Activated T-helper 2 cell treated with anti-CD3 and anti-CD28 coated beads, Interferon-gamma antibody, Interleukin-2, Interleukin-4, amounts not matched to agents 10 μg/mL and 5 μg/mL and 100 μg/mL, durations not matched to agents 14 hours and 24 hours and 36 hours (primary cell): ENCODE measurements at places on chromosomes 1 and 21.

- no peak overlapping the region for H3K4me3 ChIP-seq
- no peaks in the 10 kb centered on the region for H3K27me3 ChIP-seq
- no peaks in the 10 kb centered on the region for H3K4me1 ChIP-seq
- no peaks in the 10 kb centered on the region for H3K36me3 ChIP-seq
Measured at GRCh38 chr1:78892260-78892840, 114.2 kb downstream of the ADGRL4 start.

- H3K36me3 ChIP-seq, result peaks cover 3% of the 10 kb centered on the region
- no peak for DNase-seq
Measured at GRCh38 chr1:235275223-235275622, 52.8 kb downstream of the ARID4B start.

- peak overlapping the region; percentile 76 for H3K27ac ChIP-seq
- H3K27me3 ChIP-seq, result no peaks in the 10 kb centered on the region
Measured at GRCh38 chr1:168466092-168466713, 77.6 kb downstream of the XCL2 start.

- no peak overlapping the region for H3K4me3 ChIP-seq
- no peak for DNase-seq
- peaks cover 3% of the 10 kb centered on the region for H3K4me1 ChIP-seq
- peaks cover 23% of the 10 kb centered on the region for H3K36me3 ChIP-seq
Measured at GRCh38 chr1:65056866-65057265, 90.5 kb upstream of the JAK1 start.

GRCh38 chr1:154398141-154398540 is 7.0 kb upstream of the IL6R start:
- H3K4me1 ChIP-seq, result peaks cover 5% of the 10 kb centered on the region
- H3K27me3 ChIP-seq, result peaks cover 8% of the 10 kb centered on the region
- H3K27ac ChIP-seq, result no peak overlapping the region
- no peaks in the 10 kb centered on the region for H3K36me3 ChIP-seq
- H3K4me3 ChIP-seq, result no peak overlapping the region

DNA sequence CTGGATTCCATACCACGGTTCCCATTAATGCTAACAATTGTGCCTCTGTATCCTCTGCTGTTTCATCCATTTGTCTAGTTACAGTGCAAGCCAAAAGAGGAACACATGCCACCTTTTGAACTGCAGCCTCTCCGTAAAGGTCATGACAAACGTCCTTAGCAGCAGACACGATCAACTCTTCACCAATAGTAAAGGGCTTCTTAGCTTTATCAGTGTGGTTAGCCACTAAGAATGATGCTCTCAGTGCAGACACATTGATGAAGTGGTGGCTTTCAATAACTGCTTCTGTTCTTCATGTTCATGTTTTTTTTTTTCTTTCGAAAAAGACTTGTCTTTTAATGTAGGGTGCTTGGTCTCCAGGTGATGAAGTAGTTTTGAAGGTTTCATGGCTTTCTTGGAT is 14.3 kb downstream of the XPR1 start:
- H3K27ac ChIP-seq, result no peak overlapping the region
- H3K27me3 ChIP-seq, result no peaks in the 10 kb centered on the region

- H3K27ac ChIP-seq, result no peak overlapping the region
- H3K36me3 ChIP-seq, result peaks cover 11% of the 10 kb centered on the region
- peaks cover 12% of the 10 kb centered on the region for H3K4me1 ChIP-seq
- H3K4me3 ChIP-seq, result no peak overlapping the region
Measured at GRCh38 chr21:25963181-25963580, 207.4 kb downstream of the APP start.

GRCh38 chr1:223724376-223724775 is 12.0 kb downstream of the CAPN2 start:
- no peaks in the 10 kb centered on the region for H3K27me3 ChIP-seq
- no peak overlapping the region for H3K4me3 ChIP-seq
- H3K36me3 ChIP-seq, result peaks cover 77% of the 10 kb centered on the region
- no peak for DNase-seq
- peaks cover 66% of the 10 kb centered on the region for H3K4me1 ChIP-seq
- H3K27ac ChIP-seq, result peak overlapping the region; percentile 74

DNA sequence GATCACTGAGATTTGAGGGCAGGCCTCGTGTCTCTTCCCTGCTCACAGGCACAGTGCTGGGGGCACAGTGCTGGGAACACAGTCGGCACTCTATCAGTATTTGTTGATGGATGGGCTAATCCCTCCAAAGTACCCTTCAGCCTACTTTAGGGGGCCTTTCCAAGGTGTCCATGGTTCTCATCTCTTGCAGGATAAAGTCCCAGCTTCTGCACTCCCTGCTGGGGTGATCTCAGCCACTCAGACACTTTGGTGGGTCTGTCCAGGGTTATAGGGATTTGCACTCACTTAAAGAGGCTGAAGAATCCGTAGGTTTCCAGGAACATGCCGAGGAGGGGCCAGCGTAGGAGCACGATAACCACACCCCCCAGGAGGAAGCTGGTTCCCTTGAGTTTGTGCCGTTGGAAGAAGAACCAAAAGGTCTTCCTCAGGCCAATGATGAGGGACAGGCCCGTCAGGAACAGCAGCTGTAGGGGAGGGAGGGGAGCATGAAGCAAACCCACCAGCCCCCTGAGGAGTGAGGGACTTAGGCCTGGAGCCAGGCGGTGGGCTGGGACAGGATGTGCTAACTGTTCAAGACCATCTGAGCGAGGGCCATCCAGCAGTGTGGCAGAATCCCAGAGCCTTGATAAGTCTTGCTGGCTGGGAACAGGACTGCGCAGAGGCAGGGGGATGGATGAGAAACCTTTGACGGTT is 5.2 kb upstream of the KISS1 start:
- no peaks in the 10 kb centered on the region for H3K36me3 ChIP-seq
- DNase-seq, result no peak
- peaks cover 20% of the 10 kb centered on the region for H3K27me3 ChIP-seq
- no peak overlapping the region for H3K27ac ChIP-seq
- no peaks in the 10 kb centered on the region for H3K4me1 ChIP-seq
- H3K4me3 ChIP-seq, result no peak overlapping the region

DNA sequence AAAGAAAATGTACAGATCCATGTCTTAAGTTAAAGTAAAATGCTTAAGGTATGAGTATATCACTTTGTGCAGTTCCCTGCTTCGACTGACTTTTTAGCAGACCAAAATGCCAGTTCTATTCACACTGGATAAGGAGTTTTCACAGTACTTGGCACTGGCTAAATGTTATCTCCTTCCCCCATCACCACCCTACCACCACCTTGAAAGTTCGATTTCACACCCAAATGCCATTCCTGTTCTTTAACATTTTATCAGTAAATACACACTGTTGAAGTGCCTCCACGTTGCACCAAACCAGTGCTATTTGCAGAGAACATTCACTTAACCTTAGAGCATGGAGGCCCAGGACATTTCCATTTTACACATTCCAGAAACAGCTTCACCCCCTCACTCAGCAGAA is 100.0 kb downstream of the URB2 start:
- H3K27me3 ChIP-seq, result peaks cover 10% of the 10 kb centered on the region
- no peak overlapping the region for H3K4me3 ChIP-seq
- H3K27ac ChIP-seq, result no peak overlapping the region

DNA sequence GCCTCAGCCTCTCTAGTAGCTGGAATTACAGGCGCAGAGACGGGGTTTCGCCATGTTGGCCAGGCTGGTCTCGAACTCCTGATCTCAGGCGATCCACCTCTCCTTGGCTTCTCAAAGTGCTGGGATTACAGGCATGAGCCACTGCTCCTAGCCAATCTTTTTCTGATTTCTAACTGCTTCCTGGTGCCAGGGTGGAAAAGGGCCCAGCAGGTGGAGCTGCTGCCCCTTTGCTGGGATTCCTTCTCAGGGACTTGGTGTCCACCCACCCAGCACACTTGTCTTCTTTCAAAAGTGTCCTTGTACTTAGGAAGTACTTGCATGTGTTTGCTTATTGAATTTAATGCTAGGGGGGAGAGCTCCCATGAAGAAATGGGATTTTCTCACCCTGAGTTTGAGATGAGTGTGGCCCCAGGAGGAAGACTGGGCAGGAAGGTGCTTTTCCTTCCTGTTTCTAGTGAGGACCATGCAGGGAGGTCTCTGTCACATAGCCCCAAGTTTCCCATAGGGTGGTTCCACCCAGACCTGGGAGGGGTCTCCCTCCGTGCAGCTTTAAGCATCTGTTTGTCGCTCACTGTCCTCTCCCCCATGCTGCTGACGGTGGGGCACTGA is 14.2 kb downstream of the UTP11 start:
- peaks cover 51% of the 10 kb centered on the region for H3K4me1 ChIP-seq
- H3K4me3 ChIP-seq, result no peak overlapping the region
- no peak for DNase-seq
- peaks cover 45% of the 10 kb centered on the region for H3K36me3 ChIP-seq

- no peak overlapping the region for H3K4me3 ChIP-seq
- no peak for DNase-seq
- H3K27ac ChIP-seq, result no peak overlapping the region
Measured at GRCh38 chr1:204198348-204199340, 2.4 kb upstream of the KISS1 start.

GRCh38 chr1:24961334-24961733 is 31.3 kb upstream of the RUNX3 start:
- H3K27me3 ChIP-seq, result no peaks in the 10 kb centered on the region
- H3K36me3 ChIP-seq, result peaks cover 77% of the 10 kb centered on the region
- DNase-seq, result no peak
- peak overlapping the region; percentile 72 for H3K27ac ChIP-seq
- H3K4me1 ChIP-seq, result peaks cover 68% of the 10 kb centered on the region

GRCh38 chr21:33945652-33946270 is 30.2 kb upstream of the ATP5PO start:
- peaks cover 53% of the 10 kb centered on the region for H3K36me3 ChIP-seq
- peaks cover 59% of the 10 kb centered on the region for H3K4me1 ChIP-seq

GRCh38 chr21:20016435-20017005 is 981.7 kb upstream of the NCAM2 start:
- H3K36me3 ChIP-seq, result no peaks in the 10 kb centered on the region
- no peak for DNase-seq
- no peaks in the 10 kb centered on the region for H3K4me1 ChIP-seq

GRCh38 chr1:193404236-193404635 is 217.8 kb upstream of the B3GALT2 start:
- DNase-seq, result no peak
- H3K36me3 ChIP-seq, result peaks cover 8% of the 10 kb centered on the region

DNA sequence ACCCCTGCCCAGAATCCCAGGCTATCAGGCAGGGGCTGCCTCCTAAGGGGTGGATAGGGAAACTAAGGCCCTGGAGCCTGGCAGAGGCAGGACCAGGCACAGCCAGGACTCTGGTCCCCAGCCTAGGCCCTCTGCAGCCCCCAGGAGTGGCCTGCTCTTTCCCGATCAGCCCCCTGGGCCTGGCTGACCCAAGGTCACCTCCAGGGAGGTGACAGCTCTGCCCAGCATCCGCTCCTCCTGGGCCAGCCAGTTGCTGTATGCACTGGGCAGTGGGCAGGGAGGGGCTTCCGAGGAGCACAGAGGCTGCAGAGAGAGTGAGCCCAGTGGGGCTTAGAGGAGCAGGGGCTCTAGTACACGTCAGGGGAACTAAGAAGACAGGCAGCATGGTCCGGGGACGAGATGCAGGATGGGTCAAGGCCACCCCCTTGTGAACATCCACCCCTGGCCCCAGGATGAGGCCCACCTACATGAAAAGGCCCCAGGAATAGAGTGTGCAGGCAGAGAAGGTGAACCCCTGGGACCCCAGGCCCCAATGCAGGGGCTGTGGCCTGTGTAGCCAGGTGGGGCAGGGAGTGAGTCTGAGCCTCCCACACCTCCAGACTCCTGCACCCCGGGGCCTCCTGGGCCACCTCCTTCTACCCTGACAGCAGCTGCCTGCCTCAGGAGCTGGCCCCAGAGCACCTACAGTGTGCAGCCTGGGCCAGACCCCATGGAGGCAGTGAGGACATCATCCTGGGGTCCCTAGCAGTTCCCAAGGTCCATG is 32.8 kb downstream of the WNT9A start:
- DNase-seq, result no peak
- H3K36me3 ChIP-seq, result no peaks in the 10 kb centered on the region
- H3K4me1 ChIP-seq, result no peaks in the 10 kb centered on the region
- H3K4me3 ChIP-seq, result no peak overlapping the region
- H3K27me3 ChIP-seq, result peaks cover 6% of the 10 kb centered on the region

DNA sequence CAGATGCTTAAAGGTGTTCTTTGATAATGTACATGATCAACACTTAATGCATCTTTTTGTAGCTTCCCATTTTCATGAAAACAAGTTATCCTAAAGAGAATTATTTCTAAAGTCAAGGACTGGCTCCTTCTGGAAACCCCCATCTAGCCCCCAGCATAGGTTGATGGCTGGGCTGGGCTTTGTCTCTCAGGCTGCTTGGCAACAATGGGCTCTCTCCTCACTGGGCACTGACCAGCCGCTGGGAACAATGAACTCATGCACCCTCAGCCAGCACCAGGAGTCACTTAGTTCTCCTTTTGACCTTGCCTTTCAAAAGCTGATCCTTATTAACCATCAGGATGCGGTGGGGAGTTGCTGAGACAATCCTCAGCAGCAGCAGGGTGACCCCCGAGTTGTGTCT is 293.0 kb upstream of the PLXNA2 start:
- no peak overlapping the region for H3K27ac ChIP-seq
- H3K4me3 ChIP-seq, result no peak overlapping the region
- no peak for DNase-seq
- no peaks in the 10 kb centered on the region for H3K36me3 ChIP-seq

- no peaks in the 10 kb centered on the region for H3K36me3 ChIP-seq
- H3K4me1 ChIP-seq, result peaks cover 2% of the 10 kb centered on the region
- H3K27me3 ChIP-seq, result peaks cover 11% of the 10 kb centered on the region
- peak; percentile 22 for DNase-seq
Measured at GRCh38 chr1:16727190-16728111, 12.9 kb upstream of the RNU1-4 start.

DNA sequence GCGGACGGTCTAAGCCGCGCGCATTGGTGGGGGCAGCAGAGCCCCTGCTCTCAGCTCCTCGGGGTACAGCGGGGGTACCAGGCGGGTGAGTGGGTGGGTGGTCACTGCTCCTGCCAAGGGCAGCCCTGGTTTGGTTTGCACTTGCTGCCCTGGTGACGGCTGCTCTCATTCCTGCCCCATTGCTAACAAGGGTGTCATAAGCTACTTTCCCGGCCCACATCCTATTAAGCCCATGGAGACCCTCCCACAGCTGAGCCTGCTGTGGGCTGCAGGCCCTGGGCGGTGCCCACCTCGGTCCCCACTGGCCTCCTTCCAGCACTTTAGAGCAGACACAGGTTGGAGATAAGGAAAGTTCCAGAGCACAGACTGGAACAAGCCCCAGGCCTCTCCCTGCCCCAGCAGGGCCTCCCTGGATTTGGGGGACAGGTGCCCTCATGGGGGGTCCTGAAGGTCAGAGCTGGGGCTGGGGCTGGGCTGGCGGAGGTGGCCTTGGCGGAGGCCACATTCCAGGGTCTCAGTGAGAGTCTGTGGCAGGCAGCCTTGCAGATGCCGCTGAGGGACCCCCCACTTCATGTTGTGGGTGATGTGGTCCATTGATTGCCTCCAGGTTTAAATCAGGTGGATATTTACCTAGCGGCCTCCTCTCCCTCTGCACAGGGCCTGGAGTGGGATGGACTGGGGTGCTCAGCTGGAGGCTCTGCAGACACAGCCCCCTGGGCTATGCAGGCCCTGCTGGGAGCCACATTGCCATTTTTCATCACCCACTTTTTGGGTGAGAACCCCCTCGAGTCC is 27.0 kb downstream of the COL18A1 start:
- H3K27me3 ChIP-seq, result no peaks in the 10 kb centered on the region
- no peak for DNase-seq
- no peaks in the 10 kb centered on the region for H3K36me3 ChIP-seq
- H3K27ac ChIP-seq, result no peak overlapping the region
- H3K4me3 ChIP-seq, result no peak overlapping the region
- no peaks in the 10 kb centered on the region for H3K4me1 ChIP-seq
